ENCODE measurements at places on chromosomes 2 and 18. TPM values are rescaled to one million over a fixed set of nuclear protein-coding genes. Genes with fewer than 3 reads are reported as not detected.
A peak's percentile ranks its signal among the peaks of the same experiment; 100 is the strongest.

Gene DCC
- total RNA-seq, result 0.35 TPM

Gene MC2R
- not detected for total RNA-seq

Gene RIT2
- not detected for total RNA-seq

Gene TFPI
- 66.2 TPM for total RNA-seq

Gene AKAIN1
- total RNA-seq, result not detected

Gene M1AP
- total RNA-seq, result not detected

Gene SULT1C3
- total RNA-seq, result not detected

Gene ACP1
- 244 TPM for total RNA-seq

DNA sequence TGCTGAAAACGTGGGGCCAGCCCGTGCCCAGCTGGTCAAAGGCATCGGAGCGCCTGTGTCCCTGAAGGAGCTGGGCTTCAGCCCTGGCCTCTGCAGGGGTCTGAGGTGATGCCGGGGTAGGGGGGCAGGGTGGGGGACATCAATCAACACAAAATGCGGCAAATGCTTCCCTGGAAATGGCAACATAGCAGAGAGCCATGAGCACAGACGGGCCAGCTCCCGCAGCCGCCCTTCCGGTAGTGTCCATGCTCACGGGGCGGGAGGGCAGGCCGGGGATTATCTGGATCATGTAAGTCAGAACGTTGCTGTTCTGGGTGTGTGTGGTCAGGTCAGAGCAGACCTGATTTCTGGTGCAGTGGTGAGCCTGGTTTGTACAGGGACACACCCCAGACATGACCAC is 56.5 kb upstream of the TWIST2 start:
- no peak for DNase-seq

DNA sequence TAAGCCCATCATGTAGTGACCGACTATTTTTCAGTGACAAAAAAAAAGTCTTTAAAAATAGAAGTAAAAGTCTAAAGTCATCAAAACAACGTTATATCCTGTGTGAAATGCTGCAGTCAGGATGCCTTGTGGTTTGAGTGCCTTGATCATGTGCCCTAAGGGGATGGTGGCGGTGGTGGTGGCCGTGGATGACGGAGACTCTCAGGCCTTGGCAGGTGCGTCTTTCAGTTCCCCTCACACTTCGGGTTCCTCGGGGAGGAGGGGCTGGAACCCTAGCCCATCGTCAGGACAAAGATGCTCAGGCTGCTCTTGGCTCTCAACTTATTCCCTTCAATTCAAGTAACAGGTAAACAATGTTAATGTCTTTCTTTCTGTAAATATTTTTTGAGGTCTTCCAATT is at the start of gene CD28:
CD28 (plus strand) TSS at position 237 of the 400 bp plus-strand sequence; CDS start at position 295, 58 bp downstream.
- no peak for DNase-seq

GRCh38 chr2:139964721-139965440 is 1184.7 kb upstream of the NXPH2 start:
- no peak for DNase-seq

- DNase-seq, result no peak
These were observed 2.4 kb downstream of the CWC22 start for GRCh38 chr2:180004731-180005130.

DNA sequence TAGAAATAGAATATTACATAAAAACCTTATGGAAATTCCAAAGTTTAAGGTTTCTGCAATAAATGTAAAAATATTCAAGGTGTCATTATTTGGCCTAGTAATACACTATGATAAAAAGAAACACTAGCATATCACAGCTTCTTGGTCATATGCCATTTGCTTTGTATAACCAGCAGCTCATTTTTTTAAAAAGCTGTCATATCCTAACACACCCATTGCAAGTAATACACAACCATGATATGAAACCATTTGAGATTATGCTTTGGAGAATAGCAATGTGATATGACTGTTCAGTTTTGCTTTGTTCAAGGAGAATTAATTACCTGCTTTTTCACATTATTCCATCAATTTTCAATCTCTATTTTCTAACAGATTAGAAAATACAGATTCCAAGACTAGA is 149.0 kb downstream of the IKZF2 start:
- DNase-seq, result no peak

DNA sequence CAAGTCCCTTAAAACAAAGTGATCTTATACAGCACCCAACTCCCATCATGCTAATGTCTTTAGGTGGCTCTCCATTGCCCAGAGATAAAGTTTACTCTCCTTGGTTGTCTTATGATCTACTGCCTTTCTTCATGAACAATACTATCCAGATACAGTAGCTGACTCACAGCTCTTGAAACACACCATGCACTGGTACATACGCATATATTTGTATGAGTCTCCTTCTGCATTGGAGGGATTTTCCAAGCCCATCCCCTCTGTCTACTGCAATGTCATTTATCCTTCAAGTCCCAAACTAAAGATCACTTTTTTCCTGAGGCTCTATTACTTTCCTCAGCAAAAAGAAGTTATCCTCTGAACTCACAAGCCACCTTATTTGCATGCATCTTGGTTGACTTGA is 84.7 kb upstream of the LRATD1 start:
- no peak for DNase-seq

- no peak for DNase-seq
These were observed 42.9 kb downstream of the XDH start for GRCh38 chr2:31371691-31372090.

GRCh38 chr2:53131416-53131815 is 636.2 kb upstream of the CHAC2 start:
- DNase-seq, result peak; percentile 22

GRCh38 chr2:190459881-190460280 is 51.7 kb downstream of the MFSD6 start:
- DNase-seq, result no peak

- DNase-seq, result no peak
These were observed 29.7 kb downstream of the AGPS start for GRCh38 chr2:177422271-177422670.

- peak; percentile 37 for DNase-seq
These were observed 42.3 kb upstream of the MYO1B start for GRCh38 chr2:191202881-191203397.

DNA sequence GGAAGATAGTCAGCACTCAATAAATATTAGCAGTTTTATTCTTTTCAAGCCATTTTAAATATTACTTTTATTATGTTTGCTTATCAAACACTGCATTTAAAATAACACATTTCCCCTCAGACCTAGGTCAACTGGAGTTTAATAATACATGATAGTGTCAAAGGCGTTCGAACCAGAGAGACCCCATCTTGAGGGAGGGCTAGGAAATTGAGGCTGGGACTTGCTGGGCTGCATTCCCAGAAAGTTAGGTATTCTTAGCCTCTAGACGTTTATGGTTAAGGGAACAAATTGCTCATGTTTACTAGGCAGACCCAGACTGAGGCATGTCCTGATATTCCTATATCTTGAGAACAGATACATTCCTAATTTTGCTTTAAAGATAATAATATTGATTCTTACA is 426.5 kb downstream of the METTL4 start:
- DNase-seq, result no peak

GRCh38 chr2:159169187-159169586 is 117.3 kb downstream of the WDSUB1 start:
- no peak for DNase-seq

GRCh38 chr2:241230435-241230834 is 42.0 kb downstream of the ANO7 start:
- no peak for DNase-seq

- DNase-seq, result no peak
These were observed 257.0 kb downstream of the MREG start for GRCh38 chr2:215756346-215756730.

DNA sequence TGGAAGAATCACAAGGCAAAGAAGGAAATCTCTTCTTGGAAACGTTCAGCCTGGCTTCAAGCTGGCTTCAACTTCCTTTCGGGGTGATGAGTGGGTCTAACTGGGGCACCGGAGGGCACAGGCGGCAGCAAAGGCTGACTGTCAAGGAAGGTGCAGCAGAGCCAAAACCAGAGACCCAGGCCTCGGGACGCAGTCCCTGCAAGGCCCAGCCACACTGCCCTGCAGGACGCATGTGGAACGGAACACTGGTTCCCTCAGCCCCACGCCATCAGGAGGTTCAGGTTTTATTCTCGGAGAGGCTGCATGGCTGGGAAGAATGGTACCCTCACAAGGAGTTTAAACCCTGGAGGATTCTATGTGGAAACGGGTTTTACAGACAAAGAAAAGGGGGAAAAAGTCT is 165.5 kb downstream of the HDAC4 start:
- DNase-seq, result no peak

DNA sequence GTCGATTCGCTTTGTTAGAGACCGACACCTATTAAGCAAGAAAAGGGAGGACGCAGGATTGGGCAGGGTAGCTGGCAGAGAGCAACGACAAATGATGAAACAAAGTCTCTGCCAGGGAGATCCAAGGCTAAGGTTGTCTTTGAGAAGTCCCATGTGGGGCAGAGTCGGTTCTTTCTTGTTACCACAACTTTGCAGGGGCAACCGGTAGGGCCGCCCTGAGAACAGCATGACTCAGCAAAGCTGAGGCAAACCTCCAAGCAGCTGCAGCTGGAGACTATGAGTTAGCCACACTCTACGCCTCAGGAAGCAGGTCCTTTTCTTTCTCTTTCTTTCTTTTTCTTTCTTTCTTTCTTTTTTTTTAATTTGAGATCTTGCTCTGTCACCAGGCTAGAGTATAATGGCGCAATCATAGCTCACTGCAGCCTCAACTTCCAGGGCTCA is 452.3 kb upstream of the ID2 start:
- peak; percentile 42 for DNase-seq

DNA sequence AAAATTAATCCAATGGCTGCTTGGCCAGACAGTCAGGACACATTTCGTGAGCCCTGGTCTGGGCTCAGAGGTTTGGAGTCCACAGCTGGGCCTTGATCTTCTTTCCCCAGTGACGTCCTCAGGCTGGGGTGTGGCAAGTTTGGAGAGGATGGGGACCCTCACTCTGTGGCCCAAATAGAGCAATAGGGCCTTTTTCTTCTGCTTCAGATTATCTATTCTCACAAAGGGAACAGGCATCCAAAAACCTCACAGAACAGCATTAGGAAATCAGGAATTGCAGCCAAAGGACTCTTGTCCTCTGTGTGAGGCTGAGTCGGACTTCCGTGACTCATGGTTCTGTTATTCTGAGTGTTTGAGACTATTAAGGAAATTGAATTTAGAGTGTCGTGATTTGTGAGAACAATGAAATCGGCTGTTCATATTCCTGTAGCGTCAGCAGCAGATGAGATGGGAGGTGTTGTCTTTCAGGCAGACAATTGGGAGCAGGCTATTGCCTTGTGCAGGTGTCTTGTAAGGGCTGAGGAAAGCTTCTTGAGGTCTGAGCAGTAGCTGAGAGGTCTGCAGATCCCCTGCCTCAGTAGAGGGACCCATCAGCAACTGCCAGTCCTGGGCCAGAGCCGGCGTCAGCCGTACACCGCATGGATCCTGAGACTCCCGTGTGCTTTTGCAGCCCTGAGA is 113.8 kb downstream of the SH3RF3 start:
- DNase-seq, result no peak

GRCh38 chr18:6871566-6871965 is 142.1 kb downstream of the ARHGAP28 start:
- no peak for DNase-seq

DNA sequence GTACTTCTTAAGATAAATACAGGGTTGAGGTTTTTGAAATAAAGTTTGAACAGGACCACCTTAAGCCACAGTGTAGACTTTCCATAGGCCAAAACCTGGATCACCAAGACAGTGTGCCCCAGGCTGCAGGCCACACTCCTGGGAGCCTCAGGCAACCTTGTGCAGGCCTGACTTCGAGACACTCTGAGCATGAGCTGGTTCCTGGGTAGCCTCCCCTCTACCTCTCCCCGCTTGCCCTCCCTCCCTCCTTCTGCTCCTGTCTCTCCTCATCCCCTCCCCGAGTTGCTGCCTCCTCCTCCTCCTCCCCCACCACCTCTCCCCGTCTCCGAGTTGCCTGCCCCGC is 10.6 kb upstream of the PROC start:
- DNase-seq, result no peak

DNA sequence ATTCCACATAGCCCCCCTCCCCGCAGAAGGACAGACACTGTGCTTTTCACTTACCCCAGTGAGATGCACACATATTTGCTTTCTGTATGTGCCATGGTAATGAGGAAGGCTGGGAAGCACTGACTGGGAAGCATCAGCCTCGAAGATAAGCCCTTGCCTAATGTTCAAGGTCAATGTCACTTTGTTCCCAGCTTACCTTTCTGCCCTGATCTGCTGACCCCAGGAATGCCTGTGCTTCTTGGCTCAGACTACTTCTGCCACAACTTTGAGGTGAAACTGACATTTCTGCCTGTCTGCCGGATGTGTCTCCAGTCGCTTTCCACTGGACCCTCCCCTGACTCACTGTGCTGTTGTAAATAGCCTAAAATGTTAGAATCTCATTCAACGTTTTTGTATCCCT is 183.8 kb downstream of the PTPRM start:
- no peak for DNase-seq

GRCh38 chr2:240157147-240157470 is 16.7 kb upstream of the OTOS start:
- no peak for DNase-seq

DNA sequence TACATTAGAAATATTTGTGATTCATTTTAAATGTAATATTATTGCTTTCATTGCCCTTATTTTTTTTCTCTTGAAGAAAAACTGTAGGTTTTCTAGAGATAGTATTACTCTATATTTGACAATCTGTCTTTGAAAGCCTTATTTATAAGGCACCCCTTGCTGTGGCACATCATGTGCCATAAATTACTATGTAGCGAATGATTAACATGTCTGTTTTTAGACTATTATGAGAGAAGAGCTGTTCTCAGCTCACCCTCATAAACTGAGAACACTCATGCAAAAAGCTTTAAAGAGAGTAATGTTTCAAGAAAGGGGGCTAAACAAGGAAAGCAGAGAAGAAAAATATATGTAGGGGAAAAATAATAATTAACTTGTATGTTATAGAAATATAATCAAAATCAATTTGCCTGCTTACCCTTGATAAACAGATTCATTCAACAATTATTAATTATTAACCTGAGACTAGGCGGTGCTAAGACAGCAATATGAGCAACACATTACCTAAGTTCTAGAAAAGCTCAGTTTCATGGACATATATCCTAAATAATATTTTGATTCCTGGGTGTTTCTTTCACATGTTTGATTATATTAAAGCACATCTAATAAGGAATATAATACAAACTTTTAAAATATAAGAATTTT is 69.0 kb downstream of the RAB3GAP1 start:
- no peak for DNase-seq

- DNase-seq, result no peak
These were observed 69.4 kb downstream of the CDC42EP3 start for GRCh38 chr2:37602040-37602439.

GRCh38 chr18:77035380-77036187 is 97.0 kb downstream of the MBP start:
- no peak for DNase-seq

- DNase-seq, result no peak
These were observed 232.9 kb upstream of the STK17B start for GRCh38 chr2:196404276-196404675.

DNA sequence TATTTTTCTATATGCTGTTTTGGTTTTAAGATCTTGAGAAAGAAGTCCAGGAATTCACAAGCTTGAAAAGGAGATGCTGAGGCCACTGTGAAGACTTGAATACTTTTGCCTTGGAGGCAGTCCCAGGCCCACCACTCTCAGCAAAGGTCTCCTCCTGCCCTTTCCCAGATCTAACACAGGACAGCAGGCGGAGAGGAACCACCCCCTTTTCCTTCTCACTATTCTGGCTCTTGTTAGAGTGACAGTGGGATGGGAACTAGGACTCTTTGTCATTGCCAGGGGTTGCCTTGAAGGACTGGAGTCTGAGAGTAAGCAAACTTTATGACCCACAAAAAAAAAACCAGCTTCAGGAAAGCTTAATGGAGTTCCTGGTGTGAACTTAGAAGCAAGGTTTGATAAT is 54.7 kb downstream of the E2F6 start:
- no peak for DNase-seq

- peak; percentile 76 for DNase-seq
These were observed 5.2 kb downstream of the TMEM127 start for GRCh38 chr2:96260387-96261260.

GRCh38 chr2:137205324-137205723 is 440.0 kb downstream of the THSD7B start:
- DNase-seq, result no peak
